Smooth muscle cell of the pulmonary artery (primary cell): ENCODE measurements at places on chromosomes 4 and X. TPM values are rescaled to one million over a fixed set of nuclear protein-coding genes. Genes with fewer than 3 reads are reported as not detected.

SSX5 gene
- total RNA-seq = not detected in 2 replicates

LINC00632 gene
- 9.7 and 13.3 TPM in 2 replicates for total RNA-seq

FUNDC1 gene
- 6.3 and 10.1 TPM in 2 replicates for total RNA-seq

ADH1B gene
- 22.1 and 685 TPM in 2 replicates for total RNA-seq

TMSB15B gene
- 1.3 and 1.5 TPM in 2 replicates for total RNA-seq

SLIT2 gene
- total RNA-seq = 15.1 and 27.6 TPM in 2 replicates

CSAG2 gene
- total RNA-seq = not detected in 2 replicates

LDOC1 gene
- 15.2 and 15.3 TPM in 2 replicates for total RNA-seq

DDIT4L gene
- 5.0 and 17.8 TPM in 2 replicates for total RNA-seq

BMPR1B gene
- 0.53 and 0.72 TPM in 2 replicates for total RNA-seq

IGSF1 gene
- total RNA-seq = 0.07 and 0.72 TPM in 2 replicates

PAGE4 gene
- not detected in 2 replicates for total RNA-seq

LGI2 gene
- total RNA-seq = 0.23 and 0.59 TPM in 2 replicates

DCAF12L2 gene
- total RNA-seq = 0.07 and 0.13 TPM in 2 replicates

PASD1 gene
- total RNA-seq = not detected in 2 replicates

GCNA gene
- 2.9 and 3.1 TPM in 2 replicates for total RNA-seq

TCP11X1 gene
- total RNA-seq = not detected in 2 replicates

GUCY1B1 gene
- total RNA-seq = 4.9 and 5.9 TPM in 2 replicates

PDCL2 gene
- not detected in 2 replicates for total RNA-seq

RNF212 gene
- 2.5 and 15.3 TPM in 2 replicates for total RNA-seq

DGKK gene
- not detected in 2 replicates for total RNA-seq
